ENCODE measurements at places on chromosomes 5 and 9.

- DNase-seq = no peak
Observed at GRCh38 chr5:176341325-176342157, 20.0 kb downstream of the KIAA1191 start.

DNA sequence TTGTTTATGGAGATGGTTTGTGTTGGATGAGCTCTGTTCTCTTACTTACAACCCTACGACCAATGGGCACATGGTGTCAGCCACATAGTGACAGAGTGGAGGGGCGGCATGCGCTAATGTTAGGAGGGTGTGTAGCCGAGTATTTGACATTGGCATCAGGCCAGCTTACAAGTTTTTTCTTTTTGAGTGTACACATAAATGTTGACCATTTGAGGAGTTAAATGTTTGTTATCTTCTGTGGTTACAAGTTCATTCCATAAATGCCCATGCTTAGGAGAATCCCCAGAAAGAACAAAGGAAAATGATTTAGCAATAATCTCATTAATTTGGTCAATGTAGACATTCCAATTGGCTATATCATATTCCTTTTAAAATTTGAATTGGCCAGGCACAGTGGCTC lies 180.1 kb upstream of the ELL2 start:
- DNase-seq = no peak

GRCh38 chr5:79172269-79172668 lies 60.7 kb downstream of the BHMT start:
- no peak for DNase-seq

DNA sequence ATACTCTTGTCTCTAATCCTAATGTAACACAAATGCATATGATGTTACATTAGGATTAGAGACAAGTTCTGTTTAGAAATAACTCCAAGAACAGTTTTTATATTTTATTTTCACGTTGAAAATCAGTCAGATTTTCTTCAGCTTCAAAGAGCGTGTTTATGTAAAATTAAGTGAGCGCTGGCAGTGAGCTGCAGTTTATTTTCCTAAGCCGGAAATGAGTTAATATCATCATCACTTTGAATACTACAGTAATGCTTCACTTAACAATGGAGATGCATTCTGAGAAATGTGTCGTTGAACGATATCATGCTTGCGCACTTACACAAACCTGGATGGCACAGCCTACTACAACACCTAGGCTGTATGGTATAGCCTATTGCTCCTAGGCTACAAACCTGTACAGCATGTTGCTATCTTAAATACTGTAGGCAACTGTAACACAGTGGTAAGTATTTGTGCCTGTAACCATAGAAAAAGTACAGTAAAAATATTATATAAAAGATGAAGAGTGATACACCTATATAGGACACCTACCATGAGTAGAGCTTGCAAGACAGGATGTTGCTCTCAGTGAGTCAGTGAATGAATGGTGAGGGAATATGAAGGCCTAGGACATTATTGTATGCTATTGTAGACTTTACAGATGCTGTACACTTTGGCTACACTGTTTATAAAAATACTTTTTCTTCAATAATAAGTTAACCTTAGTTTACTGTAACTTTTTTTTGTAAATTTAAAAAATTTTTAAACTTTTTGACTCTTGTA lies 65.9 kb upstream of the C5orf46 start:
- no peak for DNase-seq

Measured in stimulated activated CD8-positive, alpha-beta memory T cell treated with anti-CD3 and anti-CD28 coated beads, Interleukin-4, amount 100 ng/mL, for 1 hour (primary cell).